Aortic smooth muscle cell (primary cell): ENCODE measurements at places on chromosomes 2 and 18. TPM values are rescaled to one million over a fixed set of nuclear protein-coding genes. Genes with fewer than 3 reads are reported as not detected.

Gene ALKAL2
- not detected in 2 replicates for total RNA-seq

Gene SAG
- total RNA-seq, result not detected in 2 replicates

Gene SPP2
- not detected in 2 replicates for total RNA-seq

Gene C2orf80
- total RNA-seq, result not detected in 2 replicates

Gene CRYBA2
- not detected in 2 replicates for total RNA-seq

Gene EMILIN2
- 4.9 and 10.3 TPM in 2 replicates for total RNA-seq

Gene MATN3
- 0.26 and 0.44 TPM in 2 replicates for total RNA-seq

Gene CRYGD
- total RNA-seq, result not detected in 2 replicates

Gene GALR1
- not detected in 2 replicates for total RNA-seq

Gene SERPINB10
- 0.13 TPM in 1 of 2 replicates, not detected in the other for total RNA-seq

Gene SCN9A
- 0.40 and 0.56 TPM in 2 replicates for total RNA-seq

Gene SAP130
- 3.3 and 4.0 TPM in 2 replicates for total RNA-seq

Gene VAPA
- total RNA-seq, result 273 and 369 TPM in 2 replicates

Gene RPIA
- total RNA-seq, result 5.2 and 5.3 TPM in 2 replicates

Gene COLEC12
- total RNA-seq, result 21.6 and 24.0 TPM in 2 replicates

Gene MRPS5
- total RNA-seq, result 39.3 and 47.0 TPM in 2 replicates

Gene ASXL3
- 0.13 and 0.44 TPM in 2 replicates for total RNA-seq

Gene MREG
- total RNA-seq, result 1.2 and 1.7 TPM in 2 replicates

Gene DNAJC5G
- total RNA-seq, result not detected in 2 replicates

Gene UGT1A5
- total RNA-seq, result not detected in 2 replicates

Gene ABCB11
- total RNA-seq, result not detected in 2 replicates

Gene LCLAT1
- total RNA-seq, result 11.2 and 15.3 TPM in 2 replicates

Gene RGPD4
- total RNA-seq, result under 0.01 TPM in 1 of 2 replicates, not detected in the other
